ENCODE measurements at places on chromosomes 4 and X. TPM values are rescaled to one million over a fixed set of nuclear protein-coding genes. Genes with fewer than 3 reads are reported as not detected.

GRCh38 chr4:25818876-25819275 is 43.9 kb downstream of the SEL1L3 start:
- no peaks in the 10 kb centered on the region for H3K36me3 ChIP-seq
- H3K27ac ChIP-seq, result no peak overlapping the region
- H3K4me1 ChIP-seq, result no peaks in the 10 kb centered on the region

DNA sequence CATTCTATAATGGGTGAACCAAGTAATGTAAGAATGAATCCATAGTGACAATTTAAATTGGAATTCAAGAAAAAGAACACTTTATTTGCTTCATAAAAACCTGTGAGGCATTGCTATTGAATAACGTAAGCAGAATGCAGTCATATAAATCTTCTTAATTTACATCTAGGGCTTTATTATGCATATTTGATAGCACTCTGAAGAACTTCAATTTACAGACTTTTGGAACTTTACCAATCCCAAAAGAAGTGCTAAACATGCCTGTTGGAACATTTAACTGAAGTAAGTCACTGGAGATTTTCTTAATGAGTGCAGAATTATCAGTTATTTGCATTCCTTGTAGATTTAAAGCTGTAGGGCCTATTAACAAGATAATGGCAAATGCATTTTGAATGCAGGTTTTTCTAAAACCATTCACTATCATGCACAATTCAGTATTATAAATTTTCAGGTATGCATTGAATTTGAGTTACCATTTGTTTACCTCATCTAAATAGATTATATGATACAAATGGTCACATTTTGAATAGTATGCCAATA is 1181.2 kb downstream of the ARAP2 start:
- H3K4me1 ChIP-seq, result no peaks in the 10 kb centered on the region
- H3K4me3 ChIP-seq, result no peak overlapping the region
- no peaks in the 10 kb centered on the region for H3K27me3 ChIP-seq
- DNase-seq, result no peak
- no peaks in the 10 kb centered on the region for H3K36me3 ChIP-seq

The GPR50 gene
- total RNA-seq, result not detected

GRCh38 chr4:4852591-4853362 is 6.7 kb upstream of the MSX1 start:
- DNase-seq, result peak; percentile 36
- peaks cover 21% of the 10 kb centered on the region for H3K27me3 ChIP-seq
- H3K4me1 ChIP-seq, result peaks cover 25% of the 10 kb centered on the region

The CFAP299 gene
- not detected for total RNA-seq

The C4orf50 gene
- not detected for total RNA-seq

DNA sequence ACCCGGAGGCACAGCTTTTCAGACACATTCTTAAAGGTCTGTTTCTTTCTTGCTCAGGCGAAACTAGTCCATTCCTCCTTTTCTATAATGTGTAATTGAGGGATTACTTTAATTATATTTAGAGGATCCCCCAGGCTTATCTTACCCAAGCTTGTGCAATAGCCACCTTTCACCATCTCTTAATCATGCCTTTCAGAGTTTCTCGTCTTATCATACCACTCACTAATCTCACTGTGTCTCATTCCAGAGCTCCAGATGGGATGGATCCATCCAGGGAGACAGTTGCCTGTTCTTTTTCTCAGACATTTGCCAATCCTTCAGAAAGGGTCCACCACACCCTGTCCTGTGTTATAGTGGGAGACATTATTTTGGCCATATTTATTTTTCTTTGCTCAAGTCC is 12.5 kb downstream of the SPARCL1 start:
- peaks cover 93% of the 10 kb centered on the region for H3K4me1 ChIP-seq
- no peaks in the 10 kb centered on the region for H3K27me3 ChIP-seq
- no peak for DNase-seq
